Keratinocyte (primary cell): ENCODE measurements at places on chromosomes 3 and 15.

- DNase-seq: no peak
Measured at GRCh38 chr15:81111510-81112470, 22.3 kb upstream of the CFAP161 start.

DNA sequence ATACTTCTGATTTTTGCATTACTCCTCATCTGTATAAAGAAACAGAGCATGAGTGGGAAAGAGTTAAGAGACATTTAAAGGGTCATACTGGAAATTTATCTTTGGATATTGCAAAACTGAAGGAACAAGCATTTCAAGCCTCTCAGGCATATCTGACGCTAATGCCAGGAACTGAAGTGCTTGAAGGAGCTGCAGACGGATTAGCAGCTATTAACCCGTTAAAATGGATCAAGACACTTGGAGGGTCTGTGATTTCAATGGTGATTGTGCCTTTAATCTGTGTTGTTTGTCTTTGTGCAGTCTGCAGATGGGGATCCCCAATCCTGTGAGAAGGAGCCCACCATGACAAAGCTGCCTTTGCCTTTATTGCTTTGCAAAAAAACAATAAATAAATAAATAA, 202.5 kb upstream of the UBE3A start:
- no peak for DNase-seq

DNA sequence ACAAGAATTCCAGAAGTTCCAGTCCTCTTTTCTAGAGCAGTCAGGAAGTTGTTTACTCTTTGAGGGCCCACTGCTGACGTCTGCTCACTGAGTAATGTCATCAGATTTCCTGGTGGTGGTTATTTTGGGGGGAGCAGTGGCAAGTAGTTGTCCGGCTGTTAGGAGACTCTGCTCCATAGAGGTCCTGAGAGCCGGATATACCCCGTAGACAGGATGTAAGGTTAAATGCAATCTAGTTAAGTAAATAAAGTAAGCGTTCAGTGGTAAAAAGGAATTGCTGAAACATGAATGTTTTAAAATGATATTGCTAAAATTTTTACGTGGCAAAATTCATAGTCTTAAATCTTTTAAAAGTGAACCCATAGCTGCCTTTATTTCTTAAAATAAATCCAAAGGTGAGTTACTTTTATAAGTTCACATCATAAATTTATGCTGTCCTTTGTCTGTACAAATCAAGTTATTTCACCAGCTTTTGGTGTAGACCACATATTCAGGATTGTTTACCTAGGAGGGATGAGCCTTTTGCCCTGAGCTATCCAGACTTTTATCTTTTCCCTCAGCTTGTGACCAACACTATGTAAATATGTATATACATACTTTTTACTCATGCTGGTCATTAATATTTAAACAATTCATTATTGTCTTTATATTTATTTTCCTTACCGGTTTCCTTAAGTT, 65.8 kb downstream of the PDE8A start:
- DNase-seq: no peak

DNA sequence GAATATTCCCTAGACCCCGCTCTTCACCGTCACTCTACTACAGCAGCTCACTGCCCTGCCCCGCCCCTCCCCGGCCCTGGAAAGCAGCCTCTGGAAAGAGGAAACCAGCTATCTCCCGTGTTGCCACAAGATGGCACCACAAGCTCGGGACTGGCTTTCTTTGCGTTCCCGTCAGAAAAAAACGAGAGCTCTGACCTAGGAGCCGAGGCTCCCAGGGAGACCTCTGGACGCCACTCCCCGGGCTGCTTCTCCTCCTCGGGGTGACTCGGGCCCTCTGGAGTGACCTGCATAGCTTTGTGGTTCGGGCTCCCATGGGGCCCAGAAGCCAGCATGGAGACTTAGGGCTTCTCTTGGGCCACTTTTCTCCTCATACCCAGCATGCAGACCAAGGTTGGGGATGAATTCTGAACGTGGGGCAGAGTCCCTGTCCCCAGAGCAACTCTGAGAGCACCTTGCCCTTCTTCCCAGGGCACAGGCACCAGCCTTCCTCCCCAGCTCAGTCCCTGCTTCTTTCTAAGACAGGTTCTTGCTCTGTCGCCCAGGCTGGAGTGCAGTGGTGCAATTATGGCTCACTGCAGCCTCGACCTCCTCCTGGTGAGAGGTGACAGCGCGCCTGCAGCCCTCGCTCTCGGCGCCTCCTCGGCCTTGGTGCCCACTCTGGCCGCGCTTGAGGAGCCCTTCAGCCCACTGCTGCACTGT, 19.0 kb downstream of the STOML1 start:
- no peak for DNase-seq

DNA sequence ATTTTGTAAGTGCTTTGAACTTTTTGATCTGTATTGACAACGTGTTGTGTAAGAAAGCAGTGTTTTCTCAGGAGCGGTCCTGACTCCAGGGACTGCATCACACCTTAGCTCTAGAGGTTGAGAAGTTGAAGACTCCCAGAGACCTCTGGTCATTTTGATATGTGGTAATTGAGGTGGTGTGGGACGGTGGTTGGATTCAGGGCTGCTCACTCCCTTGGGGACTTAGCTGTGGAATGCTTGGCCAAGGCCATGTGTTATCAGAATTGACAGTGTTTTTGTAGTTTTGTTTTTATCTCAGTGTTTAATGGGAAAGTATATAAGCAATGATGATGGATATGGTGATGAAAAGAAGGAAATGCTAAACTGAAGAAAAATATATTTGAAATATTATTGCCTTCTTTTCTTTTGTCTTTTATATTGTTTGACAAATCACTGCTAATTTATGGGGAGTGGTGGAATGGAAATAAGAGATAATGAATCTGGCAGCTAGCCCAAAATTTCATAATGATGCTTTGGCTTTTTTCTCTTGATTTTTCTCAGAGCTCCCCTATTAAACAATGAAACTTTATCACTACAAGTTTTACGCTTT, 16.0 kb downstream of the CMSS1 start:
- no peak for DNase-seq

DNA sequence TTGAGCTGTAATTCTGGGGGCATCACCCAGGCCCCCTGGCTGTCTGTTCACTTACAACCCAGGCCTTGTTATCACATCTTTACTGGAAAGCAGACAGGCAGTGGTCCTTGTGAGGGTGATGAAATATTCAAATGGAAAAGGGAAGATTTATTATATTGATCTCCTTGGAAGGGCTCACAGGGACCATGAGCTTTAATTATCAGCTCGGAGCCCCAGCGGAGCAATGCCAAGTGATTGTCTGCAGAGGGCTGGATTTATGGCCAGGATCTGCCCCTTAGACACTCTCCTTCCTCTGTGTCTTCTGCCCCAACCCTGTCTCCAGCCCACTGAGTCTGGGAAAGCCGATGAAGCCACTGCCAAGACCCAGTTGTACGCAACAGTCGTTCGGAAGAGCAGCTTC, 31.9 kb downstream of the CCDC33 start:
- no peak for DNase-seq

- DNase-seq: no peak
Measured at GRCh38 chr15:67777773-67778172, 47.5 kb upstream of the SKOR1 start.
